Kasumi-1 (cell line): ENCODE measurements at places on chromosomes 6 and 20.

DNA sequence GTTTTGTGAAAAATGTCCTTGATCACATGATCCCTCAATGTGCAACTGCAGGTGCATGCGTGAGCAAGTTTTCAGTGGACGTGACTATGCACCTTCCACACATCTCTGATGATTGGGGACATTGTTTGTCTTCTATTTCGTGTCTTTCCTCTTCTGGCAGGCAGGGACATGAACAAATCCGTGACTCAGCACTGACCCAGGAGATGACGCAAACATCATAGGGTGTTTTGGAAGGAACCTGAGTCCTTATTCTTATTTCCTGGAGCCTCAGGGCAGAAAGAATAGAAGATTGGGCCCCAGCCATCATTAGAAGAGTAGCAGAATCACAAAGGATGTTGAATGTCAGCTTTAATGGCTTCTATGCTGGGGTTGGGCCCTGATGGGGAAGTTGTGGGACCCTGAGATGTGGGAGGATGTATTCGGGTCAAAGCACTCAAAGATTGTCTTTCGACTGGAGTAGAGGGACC lies 11.9 kb upstream of the SIRPD start:
- peak; percentile 30 for DNase-seq

- DNase-seq, result no peak
These were observed 15.3 kb upstream of the CCN2 start for GRCh38 chr6:131966443-131966842.

DNA sequence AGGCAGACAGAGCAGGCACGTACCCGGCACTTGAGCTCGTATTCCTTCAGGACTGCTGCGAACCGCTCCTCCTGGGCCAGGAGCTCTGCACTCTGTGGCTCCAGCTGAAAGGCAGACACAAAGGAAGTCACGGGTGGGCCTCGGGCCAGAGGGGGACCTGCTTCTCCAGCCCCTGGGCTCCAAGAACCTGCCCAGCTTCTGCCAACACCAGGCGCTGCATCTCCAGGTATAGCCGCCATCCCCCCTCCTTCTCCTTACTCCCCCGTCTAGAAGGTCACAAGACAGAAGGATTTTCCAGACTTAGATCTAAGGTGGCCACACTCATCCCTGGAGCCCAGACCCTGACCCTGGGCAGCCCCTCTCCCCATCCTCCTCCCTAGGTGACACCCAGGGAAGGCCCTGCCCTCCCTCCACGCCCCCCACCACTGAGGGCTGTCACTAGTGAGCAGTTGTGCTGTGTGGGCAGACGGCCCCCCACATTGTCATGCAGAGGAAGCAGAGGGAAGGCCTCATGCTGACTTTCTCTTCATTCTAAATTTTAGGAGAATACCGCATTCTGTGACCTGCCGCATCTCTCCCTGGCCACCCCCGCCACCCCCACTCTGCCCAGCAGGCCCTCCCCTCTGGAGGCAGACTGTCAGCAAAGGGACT lies 81.9 kb downstream of the GINS1 start:
- DNase-seq, result no peak

DNA sequence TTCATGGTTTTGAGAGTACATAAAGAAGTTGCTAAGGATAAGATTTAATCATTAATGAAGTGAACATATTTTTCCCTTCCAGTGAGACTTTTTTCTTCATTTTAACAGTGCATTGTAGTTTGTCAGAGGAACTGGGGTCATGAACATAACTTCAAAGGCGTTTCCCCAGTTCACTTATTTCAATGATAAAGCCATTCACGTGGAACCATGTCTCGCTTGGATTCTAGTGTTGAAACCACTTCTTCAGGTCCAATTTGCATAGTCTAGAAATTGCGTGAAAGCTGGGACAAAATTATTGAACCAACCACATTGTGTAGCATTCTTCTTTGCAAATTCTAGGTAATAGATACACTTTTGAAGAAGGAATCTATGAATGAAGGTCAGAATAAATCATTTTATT lies 197.0 kb downstream of the CLIC5 start:
- DNase-seq, result no peak

- DNase-seq, result no peak
These were observed 5.5 kb upstream of the CDSN start for GRCh38 chr6:31125586-31126363.

DNA sequence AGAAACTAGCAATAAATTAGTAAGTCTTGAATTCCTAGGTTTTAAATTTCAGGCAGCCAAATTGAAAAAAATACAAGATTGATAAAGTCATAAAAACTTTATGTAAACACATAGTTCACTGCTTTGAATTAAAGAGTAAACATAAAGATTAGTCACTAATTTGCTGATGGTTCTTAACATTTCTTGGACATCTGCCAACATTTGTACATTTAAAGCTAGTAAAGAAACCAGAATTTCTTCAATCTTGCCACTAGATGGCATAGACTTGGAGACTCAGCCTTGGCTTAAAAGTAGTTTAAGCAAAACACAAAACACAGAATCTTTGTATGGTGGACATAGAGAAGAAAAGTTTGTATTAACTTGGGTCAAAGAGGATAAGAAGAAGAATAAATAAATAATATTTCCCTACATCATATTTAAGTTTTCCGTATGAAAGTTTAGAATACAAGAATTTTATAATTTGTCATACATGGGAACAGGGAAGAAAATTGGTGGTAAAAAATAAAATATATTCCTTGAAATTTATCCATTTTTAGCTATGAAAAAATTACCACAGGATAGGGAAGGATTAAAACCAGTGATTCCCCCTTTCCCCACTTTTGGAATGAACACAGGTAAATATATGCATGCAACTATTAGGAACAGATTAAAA lies 41.7 kb upstream of the FAM135A start:
- peak; percentile 92 for DNase-seq

DNA sequence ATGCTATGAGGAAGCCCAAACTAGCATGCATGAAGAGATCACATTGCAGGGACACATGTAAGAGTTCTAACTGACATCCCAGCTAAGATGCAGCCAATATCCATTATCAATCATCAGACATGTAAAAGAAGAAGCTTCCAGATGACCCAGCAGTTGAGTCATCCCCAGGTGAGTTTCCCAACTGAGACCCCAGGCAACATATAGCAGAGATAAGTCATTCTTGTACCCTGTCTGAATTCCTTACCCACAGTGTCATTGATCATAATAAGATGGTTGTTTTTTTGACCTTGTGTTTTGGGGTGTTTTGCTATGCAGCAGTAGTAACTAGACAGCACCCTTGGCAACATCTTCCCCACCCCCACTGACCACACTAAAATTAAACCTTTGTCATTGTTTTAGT lies 18.9 kb downstream of the SIRPD start:
- DNase-seq, result no peak

GRCh38 chr6:17159240-17159639 lies 57.4 kb downstream of the STMND1 start:
- DNase-seq, result no peak

DNA sequence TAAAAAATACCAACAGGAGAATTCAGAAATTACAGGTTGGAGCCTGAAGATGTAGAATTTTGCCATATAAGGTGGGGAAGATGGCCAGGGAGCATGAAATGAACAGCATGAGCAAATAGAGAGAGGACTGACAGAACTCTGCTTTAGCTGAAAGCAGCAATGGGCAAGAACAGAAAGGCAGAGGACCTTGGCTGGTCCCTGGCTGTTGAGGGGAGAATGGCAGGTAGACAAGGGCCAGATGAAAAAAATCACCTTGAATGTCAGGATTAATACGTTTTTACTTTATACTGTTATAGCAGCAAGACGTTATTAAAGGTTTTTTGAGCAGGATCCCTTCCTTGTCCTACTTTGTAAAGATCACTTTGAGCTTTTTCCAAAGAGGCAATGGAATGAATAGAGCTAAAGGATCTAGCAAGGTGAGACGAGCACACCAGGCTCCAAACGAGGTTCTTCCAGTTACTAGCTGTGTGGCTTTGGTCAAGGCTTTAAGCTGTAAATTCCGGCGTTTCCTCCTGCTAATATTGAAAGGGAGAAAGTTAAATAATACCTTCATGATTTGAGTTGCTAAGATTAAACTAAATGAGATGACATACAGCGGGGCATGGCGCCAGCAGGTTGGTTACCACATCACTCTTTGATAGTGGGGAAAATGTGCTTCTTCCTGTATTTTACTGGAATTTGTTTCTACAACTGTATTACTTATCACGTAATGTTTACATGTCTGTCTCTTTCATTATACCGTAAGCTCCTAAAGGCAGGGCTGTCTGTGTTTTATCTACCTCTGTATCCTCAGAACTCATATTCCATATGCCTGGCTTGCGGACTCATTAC lies 776 bp downstream of the PPIL1 start:
- peak; percentile 10 for DNase-seq

DNA sequence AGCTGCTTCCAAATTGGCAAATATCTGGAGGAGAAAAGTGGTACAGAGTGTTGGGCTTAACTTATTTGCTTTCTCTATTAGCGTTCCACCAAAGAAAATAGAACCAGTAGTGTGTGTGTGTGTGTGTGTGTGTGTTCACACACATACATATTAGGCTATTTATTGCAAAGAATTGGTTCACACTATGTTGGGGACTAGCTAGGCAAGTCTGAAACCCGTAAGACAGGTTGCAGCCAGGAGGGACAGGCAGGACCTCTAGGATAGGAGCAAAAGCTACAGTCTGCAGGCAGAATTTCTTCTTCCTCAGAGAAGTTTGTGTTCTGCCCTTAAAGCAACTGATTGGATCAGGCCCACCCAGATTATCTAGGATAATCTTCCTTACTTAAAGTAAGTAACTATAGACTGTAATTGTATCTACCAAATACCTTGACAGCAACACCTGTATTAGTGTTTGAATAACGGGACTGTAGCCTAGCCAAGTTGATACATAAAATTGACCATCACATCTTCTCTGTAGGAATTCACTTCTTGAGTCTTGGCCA lies 12.8 kb downstream of the KCTD20 start:
- DNase-seq, result no peak

GRCh38 chr6:134495203-134495889 lies 177.4 kb upstream of the SGK1 start:
- no peak for DNase-seq

GRCh38 chr6:81906709-81907204 lies 154.3 kb upstream of the TENT5A start:
- no peak for DNase-seq

- no peak for DNase-seq
These were observed 82.2 kb upstream of the SALL4 start for GRCh38 chr20:51884561-51884960.

- no peak for DNase-seq
These were observed 230.2 kb upstream of the PLN start for GRCh38 chr6:118317581-118318563.

DNA sequence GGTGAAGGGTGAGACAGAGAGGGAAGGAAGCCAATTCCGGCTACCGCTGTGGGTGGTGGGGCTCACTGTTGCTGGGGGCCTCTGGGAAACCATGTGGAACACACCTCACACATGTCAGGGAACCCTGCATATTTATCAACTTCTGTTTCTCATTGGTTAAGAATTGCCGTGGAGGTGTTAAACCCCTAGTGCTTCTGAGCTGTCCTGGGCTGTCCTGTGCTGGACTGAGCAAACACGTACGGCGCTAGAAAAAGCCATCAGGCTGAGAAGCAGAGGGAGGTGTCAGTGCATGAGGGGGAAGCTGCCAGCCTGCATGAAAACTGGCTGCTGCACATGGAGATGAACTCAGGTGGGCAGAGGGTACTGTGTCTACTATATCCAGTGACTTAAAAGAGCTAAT lies 103.9 kb upstream of the JAG1 start:
- no peak for DNase-seq

GRCh38 chr6:55089325-55089724 lies 85.0 kb upstream of the HCRTR2 start:
- DNase-seq, result no peak
